SHP77 treated with DMSO at 0.1 percent for 48 hours (cell line): ENCODE measurements at places on chromosomes 6 and 20.

- DNase-seq = no peak
Measured at GRCh38 chr6:80363501-80364122, 257.1 kb downstream of the BCKDHB start.

- DNase-seq = no peak
Measured at GRCh38 chr6:137095093-137095492, 50.3 kb upstream of the IL20RA start.

GRCh38 chr6:85726206-85726605 lies 83.5 kb upstream of the SYNCRIP start:
- DNase-seq = no peak

- no peak for DNase-seq
Measured at GRCh38 chr6:113823916-113824315, 33.2 kb upstream of the MARCKS start.

DNA sequence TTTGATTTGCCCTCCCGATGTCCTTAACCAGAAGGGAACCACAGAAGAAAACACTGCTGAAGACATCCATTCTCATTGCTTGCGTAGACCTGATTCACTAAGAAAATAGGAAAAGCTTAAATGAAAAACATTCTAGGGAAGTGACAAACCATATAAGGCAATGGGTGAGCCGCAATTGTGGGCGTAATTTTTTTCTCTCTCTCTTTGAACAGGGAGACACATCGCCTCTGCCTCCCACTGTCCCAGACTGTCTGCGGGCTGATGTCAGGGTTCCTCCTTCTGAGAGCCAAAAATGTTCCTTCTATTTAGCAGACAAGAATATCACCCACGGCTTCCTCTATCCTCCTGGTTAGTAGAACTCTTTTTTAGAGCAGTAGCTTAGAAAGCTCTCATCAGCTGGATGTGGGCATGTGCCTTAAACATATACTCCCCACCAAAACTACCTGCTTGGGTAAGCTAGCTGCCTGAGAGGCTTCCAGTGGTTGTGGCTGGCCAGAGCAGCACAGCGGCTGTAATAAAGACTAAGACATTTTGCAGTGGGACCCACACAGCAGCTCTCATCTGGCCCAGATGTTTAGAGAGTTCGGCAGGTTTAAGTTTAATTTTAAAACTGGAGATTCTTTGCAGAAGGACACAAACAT lies 22.7 kb upstream of the CTAGE9 start:
- no peak for DNase-seq

DNA sequence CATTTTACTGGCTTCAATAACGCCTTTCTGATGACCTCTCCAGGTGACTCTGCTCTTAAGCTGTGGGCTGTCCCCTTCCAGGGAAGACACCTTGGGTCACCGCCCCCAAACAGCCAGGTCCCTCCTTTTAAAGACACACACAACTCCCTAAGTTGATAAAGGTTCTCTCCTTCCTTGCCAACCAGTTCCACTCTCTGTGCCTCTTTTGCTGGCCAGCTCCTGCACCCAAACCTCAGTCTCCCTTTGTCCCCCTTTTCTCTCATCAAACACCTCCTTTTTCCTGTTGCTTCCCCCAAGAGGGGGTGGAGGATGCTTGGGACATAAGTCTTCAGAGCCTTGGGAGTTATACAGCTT lies 1.0 kb downstream of the NCOA6 start:
- no peak for DNase-seq

DNA sequence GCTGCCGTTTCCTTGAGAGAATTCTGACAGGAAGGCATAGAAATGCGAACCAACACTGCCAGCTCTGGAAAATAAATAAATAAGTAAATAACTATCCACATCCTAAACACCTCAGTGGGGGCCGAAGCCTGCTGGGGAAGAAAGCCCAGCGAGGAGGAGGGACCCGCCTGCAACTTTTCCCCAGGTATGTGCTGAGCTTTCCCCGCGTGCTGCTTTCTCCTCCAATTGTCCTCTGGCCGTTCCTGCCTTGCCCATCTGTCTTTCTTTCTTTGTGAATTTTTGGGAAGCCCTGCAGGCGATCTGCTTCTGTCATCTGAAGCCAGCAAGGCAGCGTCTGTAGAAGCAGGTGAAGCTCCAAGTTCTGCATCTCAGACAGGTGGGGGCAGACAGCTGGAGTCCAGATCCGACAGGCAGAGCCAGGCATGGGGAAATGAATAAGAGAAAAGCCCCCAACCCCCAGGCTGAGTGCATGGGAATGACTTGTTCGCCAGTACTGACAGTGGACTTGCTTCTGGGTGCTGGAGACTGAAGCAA lies 49.2 kb upstream of the IL17A start:
- DNase-seq = no peak

DNA sequence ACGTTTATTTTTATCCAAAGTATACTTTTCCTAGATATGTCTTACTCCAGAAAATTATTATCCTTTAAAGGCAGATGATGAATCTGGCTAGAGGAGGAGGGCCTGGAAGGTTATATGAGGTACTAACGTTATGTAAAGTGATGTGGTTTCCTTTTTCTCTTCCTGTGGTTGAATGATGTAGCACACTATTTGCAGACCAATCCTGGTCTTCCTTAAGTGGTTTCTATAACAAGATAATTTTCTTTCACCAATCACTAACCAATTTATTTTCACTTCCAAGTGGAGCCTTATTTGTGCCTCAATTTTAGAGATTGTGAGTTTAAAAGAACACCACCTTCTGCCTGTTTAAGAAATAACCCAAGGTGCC lies 154.6 kb upstream of the SOX4 start:
- no peak for DNase-seq

- no peak for DNase-seq
Measured at GRCh38 chr6:157253017-157253416, 70.3 kb downstream of the TMEM242 start.

- DNase-seq = peak; percentile 37
Measured at GRCh38 chr6:98828211-98828788, 6.1 kb upstream of the POU3F2 start.

DNA sequence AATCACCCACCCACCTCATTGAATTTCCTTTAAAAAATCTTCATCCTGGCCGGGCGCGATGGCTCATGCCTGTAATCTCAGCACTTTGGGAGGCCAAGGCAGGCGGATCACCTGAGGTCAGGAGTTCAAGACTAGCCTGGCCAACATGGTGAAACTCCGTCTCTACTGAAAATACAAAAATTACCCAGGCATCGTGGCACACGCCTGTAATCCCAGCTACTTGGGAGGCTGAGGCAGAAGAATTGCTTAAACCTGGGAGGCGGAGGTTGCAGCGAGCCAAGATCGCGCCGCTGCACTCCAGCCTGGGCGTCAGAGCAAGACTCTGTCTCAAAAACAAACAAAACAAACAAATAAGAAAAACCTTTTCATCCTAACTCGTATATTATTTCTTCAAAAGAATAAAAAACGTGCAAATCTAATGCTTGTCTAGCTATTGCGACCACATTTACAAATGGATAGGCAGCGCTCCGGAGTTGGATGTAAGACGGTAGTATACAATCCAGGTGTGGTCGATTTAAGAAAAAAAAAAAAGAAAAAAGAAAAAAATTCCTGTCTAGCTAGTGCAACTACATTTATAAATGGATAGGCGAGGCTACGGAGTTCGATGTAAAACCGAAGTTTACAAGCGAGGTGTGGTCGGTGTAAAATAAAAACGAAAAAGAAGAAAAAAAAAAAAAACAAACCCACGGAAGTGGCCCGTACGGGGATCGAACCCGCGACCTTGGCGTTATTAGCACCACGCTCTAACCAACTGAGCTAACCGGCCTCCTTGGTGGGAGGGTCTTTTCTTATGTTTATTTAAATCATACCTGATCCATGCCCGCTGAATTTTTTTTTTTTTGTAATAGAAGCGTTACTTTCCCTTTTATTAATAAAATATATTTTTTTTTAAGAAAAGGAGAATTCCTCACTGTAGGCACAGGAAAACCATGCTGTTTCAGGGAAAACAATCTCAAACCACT lies 70.7 kb upstream of the PRSS16 start:
- peak; percentile 45 for DNase-seq
